ENCODE measurements at places on chromosomes 1 and 21.
A peak's percentile ranks its signal among the peaks of the same experiment; 100 is the strongest.

- no peak for DNase-seq
These were observed 96.9 kb downstream of the NEK7 start for GRCh38 chr1:198253668-198254067.

DNA sequence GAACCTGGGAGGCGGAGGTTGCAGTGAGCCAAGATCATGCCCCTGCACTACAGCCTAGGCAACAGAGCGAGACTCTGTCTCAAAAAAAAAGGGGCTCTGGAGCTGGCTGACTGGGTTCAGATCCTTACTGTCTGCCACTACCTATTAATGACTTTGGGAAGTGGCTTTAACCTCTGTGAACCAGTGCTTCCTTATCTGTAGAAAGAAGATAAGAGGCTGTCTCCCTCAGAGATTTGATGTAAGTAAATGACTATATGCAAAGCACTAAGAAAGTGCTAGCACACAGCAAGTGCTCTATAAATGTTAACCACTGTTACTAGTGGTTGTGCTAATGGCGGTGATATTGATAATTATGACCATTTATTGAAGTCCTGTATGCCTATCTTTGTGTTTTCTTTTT, 94.6 kb downstream of the VPS13D start:
- no peak for DNase-seq

- DNase-seq: no peak
These were observed 21.1 kb downstream of the CLDN8 start for GRCh38 chr21:30194701-30195299.

- no peak for DNase-seq
These were observed 30.3 kb upstream of the ABCG1 start for GRCh38 chr21:42188663-42189062.

DNA sequence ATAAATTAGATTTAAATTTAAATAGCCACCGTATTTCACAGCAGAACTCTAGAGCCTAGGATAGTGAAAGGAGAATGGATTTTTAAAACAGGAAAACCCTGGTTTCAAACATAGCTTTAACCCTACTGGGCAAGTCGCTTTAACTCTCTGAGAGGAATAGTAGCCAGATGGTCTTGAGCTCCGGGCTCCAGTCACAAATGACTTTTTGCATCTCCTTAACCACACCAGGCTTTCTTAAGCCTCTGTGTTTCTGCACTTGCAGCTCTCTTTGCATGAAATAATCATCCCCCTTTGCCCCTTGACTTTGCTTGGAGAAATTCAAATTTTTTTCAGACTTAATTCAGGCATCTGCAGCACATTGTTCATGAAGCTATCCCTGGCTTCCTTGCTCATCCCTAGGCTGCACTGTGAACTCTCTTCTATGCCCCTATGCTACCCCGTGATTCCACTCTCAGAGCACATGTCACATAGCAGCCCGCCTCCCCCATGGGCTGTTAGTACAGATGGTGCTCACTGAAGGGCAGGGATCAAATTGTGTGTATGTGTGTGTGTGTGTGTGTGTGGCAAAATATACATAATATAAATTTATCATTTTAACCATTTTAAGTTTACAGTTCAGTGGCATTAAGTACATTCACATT, 68.8 kb upstream of the DAB1 start:
- DNase-seq: no peak

- DNase-seq: no peak
These were observed 46.1 kb downstream of the FGGY start for GRCh38 chr1:59342801-59343575.

GRCh38 chr1:28606771-28607170, 14.7 kb downstream of the RAB42 start:
- DNase-seq: no peak

DNA sequence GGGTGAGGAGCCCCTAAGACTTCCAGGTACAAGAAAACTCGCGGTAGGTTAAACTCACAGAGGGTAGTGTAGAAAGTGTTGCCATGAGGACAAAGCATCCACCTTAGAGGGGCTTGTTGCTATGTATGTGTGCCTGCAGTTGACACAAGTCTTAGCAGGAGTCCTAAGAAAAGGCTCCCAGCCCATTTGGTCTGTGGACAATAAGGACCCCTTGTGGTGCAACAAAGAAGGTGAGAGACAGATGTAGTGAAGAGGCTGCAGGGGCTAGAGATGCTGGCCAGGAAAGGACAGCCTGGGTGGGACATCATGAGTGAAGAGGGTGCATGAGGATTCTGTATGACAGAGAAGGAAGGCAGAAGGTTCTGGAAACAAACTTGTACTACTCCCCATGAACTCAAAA, 36.3 kb upstream of the IL10 start:
- peak; percentile 24 for DNase-seq

GRCh38 chr21:45888386-45889009, 93.1 kb upstream of the COL6A1 start:
- no peak for DNase-seq

- DNase-seq: no peak
These were observed 450.2 kb downstream of the LMO4 start for GRCh38 chr1:87778896-87779295.

- peak; percentile 77 for DNase-seq
These were observed 17.4 kb downstream of the TNFRSF1B start for GRCh38 chr1:12184008-12184681.

- no peak for DNase-seq
These were observed 25.4 kb upstream of the S100A7 start for GRCh38 chr1:153485863-153486262.

DNA sequence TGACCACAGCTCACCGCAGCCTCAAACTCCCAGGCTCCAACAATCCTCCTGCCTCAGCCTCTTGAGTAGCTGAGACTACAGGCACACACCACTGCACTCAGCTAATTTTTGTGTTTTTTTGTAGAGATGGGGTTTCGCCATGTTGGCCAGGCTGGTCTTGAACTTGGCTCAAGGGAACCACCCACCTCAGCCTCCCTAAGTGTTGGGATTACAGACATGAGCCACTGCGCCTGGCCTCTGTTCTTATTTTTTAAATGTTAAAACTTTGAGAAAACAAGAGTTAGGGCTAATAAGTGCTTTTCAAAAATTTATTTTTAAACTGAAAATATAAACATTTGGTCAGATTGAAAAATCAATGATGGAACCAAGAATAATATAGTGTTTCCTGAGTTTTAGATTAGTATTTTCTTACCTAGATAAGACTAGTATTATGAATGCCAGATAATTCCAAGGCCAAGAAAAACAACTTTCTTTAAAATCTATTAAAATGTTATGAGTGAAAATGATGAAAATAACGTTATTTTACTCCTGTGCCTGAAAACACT, 66.2 kb upstream of the S1PR1 start:
- DNase-seq: no peak

- DNase-seq: no peak
These were observed 45.4 kb upstream of the IGSF21 start for GRCh38 chr1:18062185-18062584.

DNA sequence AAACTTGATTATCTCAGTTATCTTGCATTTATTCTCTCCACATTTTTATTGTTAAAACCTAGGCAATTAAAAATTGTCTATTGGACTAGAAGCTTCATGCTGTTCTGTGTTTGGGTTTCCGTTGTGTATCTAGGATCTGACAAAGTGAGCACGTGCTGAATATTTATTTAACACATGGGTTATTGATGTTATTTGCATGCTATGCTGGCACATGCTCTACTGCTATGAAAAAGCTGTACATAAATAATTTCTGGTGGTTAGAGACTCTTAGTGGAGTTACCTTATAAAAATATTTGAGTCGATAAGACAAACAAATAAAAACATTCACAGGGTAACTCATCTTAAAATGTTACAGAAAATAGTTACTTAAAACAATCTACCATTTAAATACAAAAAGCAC, 1769.7 kb downstream of the MRPL39 start:
- no peak for DNase-seq

DNA sequence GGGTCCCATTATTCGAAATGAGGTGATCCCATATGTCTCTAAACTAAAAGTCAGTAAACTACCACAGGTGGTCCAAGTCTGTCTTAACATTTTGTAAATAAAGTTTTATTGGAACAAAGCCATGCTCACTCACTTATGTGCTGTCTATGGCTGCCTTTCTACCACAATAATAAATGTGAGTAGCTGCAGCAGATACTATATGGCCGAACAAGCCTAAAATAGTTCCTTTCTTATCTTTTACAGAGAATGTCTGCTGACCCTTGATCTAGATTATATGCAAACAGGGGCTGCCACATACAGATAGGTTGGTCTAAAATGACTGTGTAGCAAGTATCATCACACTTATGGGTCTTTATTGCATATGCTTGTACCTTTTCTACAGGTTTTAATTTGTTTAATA, 140.0 kb downstream of the VAV3 start:
- no peak for DNase-seq

- no peak for DNase-seq
These were observed 726.5 kb upstream of the ADAMTS5 start for GRCh38 chr21:27693376-27693775.

GRCh38 chr1:65470766-65471165, 50.3 kb downstream of the LEPR start:
- no peak for DNase-seq

DNA sequence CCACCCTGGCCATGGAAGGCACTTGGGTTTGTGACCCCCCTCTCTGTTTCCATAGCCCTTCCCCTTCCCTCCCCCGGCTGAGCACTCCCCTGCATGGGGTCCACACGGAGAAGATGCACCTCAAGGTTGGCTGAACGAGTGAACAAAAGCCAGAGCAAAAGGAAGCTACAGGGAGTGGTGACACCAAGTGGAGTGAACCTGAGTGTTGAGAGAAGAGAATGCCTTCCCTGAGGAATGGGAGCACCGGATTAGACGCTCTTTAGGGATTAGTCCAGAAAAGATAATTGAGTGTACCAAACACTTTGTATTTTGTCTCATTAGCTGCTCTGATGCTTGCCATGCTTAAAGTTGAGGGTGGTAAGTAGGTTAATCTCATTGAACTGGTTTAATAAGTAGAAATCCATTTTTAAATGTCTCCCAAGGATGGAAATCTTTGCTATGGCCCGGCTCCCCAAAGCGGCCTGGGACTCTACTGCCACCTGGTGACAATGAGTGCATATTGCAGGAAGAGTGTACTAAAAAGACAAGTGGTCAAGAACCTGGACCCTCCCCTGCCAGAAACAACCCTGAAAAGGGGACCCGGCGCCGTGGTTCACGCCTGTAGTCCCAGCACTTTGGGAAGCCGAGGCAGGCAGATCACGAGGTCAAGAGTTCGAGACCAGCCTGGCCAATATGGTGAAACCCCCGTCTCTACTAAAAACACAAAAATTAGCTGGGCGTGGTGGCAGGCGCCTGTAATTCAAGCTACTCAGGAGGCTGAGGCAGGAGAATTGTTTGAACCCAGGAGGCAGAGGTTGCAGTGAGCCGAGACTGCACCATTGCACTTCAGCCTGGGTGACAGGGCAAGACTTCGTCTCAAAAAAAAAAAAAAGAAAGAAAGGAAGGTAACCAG, 150.6 kb upstream of the ZC3H12A start:
- DNase-seq: no peak

DNA sequence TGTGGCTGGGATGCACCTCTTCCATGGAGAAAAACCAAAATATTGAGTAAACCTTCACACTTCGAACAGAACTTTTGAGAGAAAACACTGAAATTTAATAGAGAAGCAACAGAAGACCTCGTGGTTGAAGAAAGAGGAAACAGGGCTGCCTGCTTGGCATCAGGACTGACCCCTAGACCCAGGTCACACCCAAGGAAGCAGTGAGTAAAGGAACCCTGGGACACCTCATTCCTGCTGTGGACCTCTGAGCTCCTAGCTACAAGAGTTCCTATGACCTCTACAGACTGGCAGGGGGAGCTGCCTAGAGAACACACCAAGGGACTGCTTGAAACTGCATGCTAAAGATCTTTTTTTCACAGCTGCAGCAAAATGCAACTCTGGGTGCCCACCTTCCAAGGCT, 67.8 kb downstream of the FASLG start:
- no peak for DNase-seq

- DNase-seq: no peak
These were observed 283.7 kb downstream of the HLX start for GRCh38 chr1:221162939-221163338.

GRCh38 chr1:154219541-154219940, 1.2 kb upstream of the UBAP2L start:
- no peak for DNase-seq

DNA sequence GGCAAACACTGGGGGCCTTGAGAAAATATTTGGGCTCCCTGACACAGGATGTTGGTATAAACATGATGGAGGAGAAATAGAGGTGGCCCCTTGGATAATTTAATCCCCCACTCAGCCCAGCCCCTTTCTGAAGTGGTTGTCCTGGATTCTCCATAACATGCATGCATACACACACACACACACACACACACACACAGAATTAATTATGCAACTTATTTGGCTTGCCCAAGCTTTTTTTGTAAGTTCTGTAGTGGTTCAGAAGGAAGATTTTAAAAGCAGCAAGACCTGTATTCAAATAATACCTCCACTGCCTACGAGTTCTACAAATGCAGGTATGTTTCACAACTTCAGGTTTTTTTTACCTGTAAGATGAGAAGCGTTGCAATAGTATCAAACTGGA, 15.0 kb downstream of the ATF3 start:
- DNase-seq: no peak

DNA sequence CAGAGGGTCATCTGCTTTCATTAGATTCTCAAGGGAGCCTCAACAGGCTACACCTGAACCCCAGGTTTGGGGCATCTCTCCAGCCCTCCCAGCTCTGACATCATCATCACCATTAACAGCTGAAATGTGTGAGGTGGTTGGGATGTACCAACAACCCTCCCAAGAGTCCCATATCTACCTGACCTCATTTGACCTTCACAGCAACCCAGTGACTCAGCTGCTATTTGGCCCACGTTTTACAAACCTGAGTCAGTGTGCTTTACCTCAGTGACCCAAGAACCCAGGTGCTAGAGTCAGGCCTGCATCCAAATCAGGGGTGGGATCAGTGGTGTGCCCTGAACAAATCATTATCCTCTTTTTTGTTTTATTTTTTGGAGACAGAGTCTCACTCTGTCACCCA, 53.3 kb upstream of the TINAGL1 start:
- DNase-seq: no peak

- DNase-seq: peak; percentile 29
These were observed 25.3 kb upstream of the VAMP3 start for GRCh38 chr1:7745783-7746182.

- DNase-seq: no peak
These were observed 85.9 kb upstream of the IVNS1ABP start for GRCh38 chr1:185402930-185403329.

DNA sequence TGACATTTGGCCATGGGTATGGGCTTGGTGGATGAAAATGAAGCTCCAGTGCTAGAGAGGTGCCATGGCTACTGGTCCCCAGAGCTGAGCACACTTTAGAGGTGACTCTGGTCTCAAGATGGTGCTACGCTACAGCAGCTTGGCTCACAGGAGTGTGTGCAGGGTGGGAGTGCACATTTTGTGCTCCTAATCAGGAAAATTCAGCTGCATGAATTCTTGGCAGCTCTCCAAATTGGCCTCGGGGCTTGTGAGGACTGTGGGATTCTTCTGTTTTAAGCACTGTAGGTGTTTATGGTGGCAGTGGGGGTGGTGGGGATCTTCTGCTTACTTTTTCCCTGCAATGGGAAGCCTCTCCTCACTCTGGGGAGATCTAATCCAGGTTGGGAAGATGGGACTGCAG, 17.3 kb upstream of the TIPRL start:
- no peak for DNase-seq
